ENCODE measurements at places on chromosomes 13 and 19.
A peak's percentile ranks its signal among the peaks of the same experiment; 100 is the strongest.

- DNase-seq: no peak
Measured at GRCh38 chr13:51364404-51365008, 25.0 kb downstream of the SERPINE3 start.

DNA sequence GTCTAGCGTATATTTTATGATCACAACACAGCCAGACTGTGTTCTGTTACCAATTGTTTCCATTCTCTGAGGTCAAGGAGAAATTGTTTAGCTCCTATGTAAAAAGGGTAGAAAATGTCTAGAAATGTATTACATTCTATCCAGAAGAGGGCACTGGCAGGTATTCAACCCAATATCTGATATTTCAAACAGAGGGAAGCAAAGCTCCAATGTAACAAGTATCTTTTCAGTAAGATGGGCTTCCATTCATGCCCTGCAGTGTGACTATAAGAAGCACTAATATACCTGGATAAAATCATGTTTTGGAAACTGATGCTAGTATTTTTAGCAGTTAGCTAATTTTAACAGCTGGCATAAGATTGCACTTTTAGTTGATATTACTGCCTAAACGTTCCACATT, 312.7 kb downstream of the FGF14 start:
- DNase-seq: peak; percentile 25

- peak; percentile 60 for DNase-seq
Measured at GRCh38 chr13:74287724-74288169, 153.5 kb upstream of the KLF12 start.

GRCh38 chr13:43802511-43802910, 15.7 kb upstream of the ENOX1 start:
- DNase-seq: peak; percentile 77

DNA sequence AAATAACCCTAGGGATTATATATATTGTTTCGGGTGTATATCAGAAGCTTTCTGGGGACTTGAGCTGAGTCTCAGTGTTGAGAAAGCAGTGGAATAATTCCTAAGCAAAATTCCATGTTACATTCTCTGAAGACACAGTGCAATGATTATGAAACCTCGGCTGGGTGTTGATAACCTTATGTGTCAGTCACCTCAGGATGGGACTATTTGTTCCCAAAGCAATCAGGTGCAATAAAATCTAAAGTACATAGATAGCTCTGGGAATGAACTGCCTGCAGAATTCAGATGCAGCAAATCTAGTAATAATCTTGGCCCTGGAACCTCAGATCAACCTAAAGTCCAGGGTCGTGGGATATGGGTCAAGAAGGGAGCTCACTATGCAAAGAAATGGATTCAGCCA, 53.0 kb downstream of the EDNRB start:
- DNase-seq: no peak

DNA sequence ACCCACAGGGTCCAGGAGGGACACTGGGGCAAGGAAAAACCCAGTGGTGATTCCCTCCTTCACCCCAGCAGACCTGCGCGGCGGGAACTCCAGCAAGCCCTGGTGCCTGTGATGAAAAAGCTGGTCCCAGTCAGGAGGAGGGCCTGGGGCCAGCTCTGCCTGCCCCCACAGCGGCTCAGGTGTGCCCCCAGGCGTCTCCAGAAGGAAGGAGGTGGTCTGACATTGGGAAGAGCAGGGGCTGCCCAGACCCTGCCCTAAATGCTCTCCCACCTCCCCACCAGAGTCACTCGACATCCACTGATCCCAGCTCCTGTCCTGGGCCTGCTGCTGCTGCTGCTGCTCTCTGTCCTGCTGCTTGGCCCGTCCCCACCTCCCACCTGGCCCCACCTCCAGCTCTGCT, 6.2 kb downstream of the PTH2 start:
- DNase-seq: no peak

DNA sequence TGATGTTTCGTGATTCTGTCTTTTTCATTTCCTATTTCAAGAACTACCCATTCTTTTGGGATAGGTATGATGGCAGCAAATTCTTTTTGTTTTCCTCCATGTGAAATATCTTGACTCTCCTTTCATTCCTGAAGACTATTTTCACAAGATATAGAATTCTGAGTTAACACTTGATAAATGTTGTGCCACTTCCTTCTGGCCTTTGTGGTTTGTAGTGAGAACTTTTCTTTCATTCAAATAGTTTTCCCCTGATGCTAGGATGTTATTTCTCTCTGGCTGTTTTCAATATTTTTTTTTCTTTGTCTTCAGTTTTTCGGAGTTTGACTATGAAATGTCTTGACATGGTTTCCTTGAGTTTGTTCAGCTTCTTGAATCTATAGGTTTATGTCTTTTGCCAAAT, 8.3 kb upstream of the TUBGCP3 start:
- DNase-seq: no peak

GRCh38 chr19:40674291-40674690, 16.2 kb downstream of the NUMBL start:
- DNase-seq: no peak

DNA sequence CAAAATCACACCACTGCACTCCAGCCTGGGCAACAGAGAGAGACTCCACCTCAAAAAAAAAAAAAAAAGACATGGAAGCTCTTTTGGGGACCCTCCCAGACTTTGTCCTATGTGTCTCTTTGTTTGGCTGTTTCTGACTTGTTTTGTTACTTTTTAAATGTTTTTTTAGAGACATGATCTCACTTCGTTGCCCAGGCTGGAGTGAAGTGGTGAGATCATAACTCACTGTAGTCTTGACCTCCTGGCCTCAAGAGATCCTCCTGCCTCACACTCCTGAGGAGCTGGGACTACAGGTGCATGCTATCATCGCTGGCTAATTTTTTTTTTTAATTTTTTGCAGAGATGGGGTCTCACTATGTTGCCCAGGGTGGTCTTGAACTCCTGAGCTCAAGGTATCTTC, 16.4 kb upstream of the DPP9 start:
- DNase-seq: no peak

DNA sequence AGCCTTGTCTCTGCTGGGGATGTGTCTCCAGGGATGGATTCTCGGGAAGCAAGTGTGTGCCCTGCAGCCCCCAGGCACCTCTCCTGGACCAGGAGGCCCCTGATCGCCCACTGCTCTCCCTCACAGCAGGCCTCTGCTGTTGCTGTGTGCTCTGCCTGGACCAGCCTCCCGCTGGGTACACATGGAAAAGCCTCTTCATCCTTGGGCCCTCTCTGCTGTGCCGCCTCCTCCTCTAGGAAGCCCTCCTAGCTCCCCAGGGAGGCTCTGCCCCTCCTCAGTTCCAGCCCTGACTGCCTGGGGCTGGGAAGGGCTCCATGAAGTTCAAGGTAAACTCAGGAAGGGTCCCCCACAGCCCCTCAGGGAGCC, 12.0 kb downstream of the NDUFA11 start:
- no peak for DNase-seq

GRCh38 chr19:49113762-49114629, at the start of gene LIN7B:
Gene LIN7B, plus strand, starts transcription at chr19:49114370. Its CDS starts 35 bp downstream, at chr19:49114405.
- DNase-seq: peak; percentile 72

- no peak for DNase-seq
Measured at GRCh38 chr13:40874138-40874779, 84.8 kb downstream of the SLC25A15 start.

GRCh38 chr19:17527326-17527725, 15.9 kb downstream of the PGLS start:
- DNase-seq: no peak

GRCh38 chr13:112616586-112617362, 28.8 kb upstream of the TUBGCP3 start:
- peak; percentile 54 for DNase-seq

GRCh38 chr19:2059422-2060201, 8.6 kb upstream of the MKNK2 start:
- peak; percentile 53 for DNase-seq

- no peak for DNase-seq
Measured at GRCh38 chr13:66509175-66509574, 721.0 kb downstream of the PCDH9 start.

GRCh38 chr19:48896191-48896720, 2.3 kb downstream of the TULP2 start:
- DNase-seq: no peak

- DNase-seq: no peak
Measured at GRCh38 chr19:53960886-53961285, 1.9 kb upstream of the CACNG8 start.

- peak; percentile 30 for DNase-seq
Measured at GRCh38 chr13:84994582-84994981, 804.6 kb downstream of the SLITRK6 start.

GRCh38 chr19:29596080-29596727, 9.9 kb upstream of the POP4 start:
- no peak for DNase-seq

DNA sequence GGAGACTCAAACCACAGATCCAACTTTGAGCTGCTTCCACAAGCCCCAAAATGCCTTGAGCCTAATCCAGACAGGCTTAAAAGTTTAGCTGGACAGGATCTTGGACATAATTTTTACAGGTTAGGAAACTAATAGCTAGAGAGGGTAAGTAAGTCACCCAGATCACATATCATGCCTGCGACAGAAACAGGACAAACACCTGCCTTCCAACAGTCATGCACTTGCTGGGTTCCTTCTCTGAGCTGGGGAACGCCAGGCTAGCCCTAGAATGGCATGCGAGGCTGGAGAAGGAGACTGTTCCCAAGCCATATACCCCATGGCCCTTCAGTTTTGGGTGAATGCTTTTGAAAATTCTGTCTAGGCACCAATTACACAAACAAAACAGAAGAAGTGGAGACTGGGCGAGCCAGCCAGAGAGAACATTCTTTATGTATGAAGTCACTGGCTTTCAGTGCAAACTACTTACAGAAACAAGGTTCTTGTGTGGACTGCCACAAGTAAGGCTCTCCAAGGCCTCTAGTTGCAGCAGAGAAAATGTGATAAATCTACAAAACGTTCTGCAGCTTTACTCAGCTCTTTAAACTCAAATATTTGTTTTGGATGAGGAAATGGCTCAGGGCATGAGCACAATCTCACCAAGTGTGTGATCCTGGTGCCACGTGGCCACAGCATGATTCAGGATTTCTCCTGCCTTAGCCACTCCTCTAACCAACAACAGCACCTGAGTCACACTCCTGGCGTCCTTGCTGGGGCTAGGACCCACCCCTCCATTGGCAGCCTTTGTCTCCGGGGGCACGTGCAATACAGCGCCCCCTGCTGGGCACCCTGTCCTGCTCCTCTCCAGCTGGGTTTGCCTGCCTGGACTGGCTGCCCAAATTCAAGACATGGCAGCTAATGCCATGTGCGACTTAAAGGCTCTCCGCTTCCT, 73.4 kb upstream of the UBL3 start:
- DNase-seq: peak; percentile 98

GRCh38 chr19:43901395-43902390, 33.4 kb downstream of the ZNF45 start:
- DNase-seq: peak; percentile 80

DNA sequence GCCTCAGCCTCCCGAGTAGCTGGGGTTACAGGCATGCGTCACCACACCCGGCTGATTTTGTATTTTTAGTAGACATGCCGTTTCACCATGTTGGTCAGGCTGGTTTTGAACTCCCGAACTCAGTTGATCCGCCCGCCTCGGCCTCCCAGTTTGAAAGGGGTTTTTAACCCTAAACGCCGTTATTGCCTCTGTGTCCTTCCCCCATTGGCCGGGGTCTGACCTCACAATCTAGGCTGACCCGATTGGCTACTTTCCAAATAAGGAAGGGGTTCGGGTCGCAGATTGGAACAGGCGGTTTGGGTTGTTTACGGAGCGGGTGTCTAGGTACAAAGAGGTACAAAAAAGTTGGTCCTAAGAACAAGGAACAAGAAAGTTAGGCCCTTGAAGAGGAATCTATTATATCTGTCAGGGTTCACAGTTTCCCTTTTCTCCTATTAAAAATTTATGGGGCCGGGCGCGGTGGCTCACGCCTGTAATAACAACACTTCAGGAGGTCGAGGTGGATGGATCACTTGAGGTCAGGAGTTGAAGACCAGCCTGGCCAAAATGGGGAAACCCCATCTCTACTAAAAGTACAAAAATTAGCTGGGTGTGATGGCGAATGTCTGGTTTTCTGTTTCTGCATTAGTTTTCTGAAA, 1.0 kb downstream of the ZNF253 start:
- DNase-seq: peak; percentile 2

- DNase-seq: no peak
Measured at GRCh38 chr13:29948791-29949190, 98.4 kb upstream of the UBL3 start.

- peak; percentile 87 for DNase-seq
Measured at GRCh38 chr19:49064029-49064629, 489 bp downstream of the NTF4 start.

- no peak for DNase-seq
Measured at GRCh38 chr19:2356036-2356646, 3.9 kb upstream of the TMPRSS9 start.

DNA sequence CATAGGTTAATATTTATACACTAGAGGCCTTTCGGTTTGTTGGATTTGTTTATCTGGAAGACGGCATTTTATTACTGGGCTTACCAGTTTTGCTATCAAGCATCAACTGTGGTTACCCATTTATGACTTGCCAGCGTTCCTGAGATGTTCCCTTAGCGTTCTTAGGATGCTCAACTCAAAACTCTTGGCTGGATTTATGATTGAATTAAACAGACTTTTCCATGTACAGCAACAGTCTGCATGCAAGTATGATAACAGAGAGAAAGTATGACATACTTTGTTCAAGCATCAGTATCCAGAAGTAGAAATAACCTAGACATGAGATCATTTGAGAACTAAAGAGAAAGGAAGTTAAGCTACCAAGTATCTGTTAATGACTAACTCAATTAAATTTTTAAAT, 29.9 kb upstream of the RNF113B start:
- DNase-seq: peak; percentile 28

GRCh38 chr13:28529836-28530235, 34.9 kb upstream of the FLT1 start:
- no peak for DNase-seq

DNA sequence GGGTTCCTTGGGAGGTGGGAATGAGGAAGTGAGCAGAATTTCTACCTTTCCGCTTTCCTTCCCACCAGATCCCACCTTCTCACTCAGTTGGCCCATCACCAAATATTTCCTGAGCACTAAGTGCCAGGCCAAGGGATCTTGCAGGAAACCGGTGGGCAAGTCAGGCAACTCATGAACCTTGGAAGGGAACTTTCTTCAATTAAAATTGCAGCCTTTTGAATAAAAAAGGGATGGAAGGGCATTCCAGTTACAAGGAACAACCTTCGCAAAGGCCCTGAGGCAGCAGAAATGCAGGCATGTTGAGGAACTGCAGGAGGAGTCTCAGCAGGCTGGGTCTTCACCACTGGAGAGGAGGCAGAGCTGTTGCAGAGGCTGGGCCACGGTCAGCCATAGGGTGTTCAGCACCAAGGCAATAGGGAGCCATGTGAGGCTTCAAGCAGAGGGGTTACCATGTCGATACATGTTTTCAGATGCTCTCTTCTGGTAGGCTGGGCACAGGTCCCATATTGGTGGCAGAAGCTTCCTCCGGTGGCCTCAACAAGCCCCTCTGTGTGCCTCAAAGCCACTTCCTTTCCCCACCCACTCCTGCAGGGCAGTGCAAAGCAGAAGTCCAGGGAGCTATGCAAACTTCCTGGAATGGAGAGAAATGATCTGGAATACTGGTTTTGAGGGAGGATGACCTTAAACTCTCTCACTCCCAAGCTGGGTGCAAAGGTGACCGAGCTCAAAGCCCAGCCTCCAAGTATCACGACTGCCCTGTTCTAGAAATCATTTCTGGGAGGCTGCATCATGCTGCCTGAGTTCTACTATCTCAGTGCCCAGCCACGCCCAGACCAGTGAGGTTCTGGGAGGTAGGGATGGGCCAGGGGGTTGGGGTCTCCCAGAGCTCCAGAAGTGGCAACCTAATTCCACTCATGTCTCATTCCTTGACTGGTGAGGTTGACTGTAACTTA, at the start of gene FUT6:
Gene FUT6, minus strand, starts transcription at position 638 of the 953 bp plus-strand sequence. CDS start 7,135 bp downstream, outside the sequence.
- DNase-seq: no peak
